ENCODE measurements at places on chromosomes 1 and 21.

GRCh38 chr1:16464917-16465625 lies 24.5 kb downstream of the NECAP2 start:
- DNase-seq, result no peak

- no peak for DNase-seq
Observed at GRCh38 chr1:153261281-153262069, 2.0 kb downstream of the LORICRIN start.

DNA sequence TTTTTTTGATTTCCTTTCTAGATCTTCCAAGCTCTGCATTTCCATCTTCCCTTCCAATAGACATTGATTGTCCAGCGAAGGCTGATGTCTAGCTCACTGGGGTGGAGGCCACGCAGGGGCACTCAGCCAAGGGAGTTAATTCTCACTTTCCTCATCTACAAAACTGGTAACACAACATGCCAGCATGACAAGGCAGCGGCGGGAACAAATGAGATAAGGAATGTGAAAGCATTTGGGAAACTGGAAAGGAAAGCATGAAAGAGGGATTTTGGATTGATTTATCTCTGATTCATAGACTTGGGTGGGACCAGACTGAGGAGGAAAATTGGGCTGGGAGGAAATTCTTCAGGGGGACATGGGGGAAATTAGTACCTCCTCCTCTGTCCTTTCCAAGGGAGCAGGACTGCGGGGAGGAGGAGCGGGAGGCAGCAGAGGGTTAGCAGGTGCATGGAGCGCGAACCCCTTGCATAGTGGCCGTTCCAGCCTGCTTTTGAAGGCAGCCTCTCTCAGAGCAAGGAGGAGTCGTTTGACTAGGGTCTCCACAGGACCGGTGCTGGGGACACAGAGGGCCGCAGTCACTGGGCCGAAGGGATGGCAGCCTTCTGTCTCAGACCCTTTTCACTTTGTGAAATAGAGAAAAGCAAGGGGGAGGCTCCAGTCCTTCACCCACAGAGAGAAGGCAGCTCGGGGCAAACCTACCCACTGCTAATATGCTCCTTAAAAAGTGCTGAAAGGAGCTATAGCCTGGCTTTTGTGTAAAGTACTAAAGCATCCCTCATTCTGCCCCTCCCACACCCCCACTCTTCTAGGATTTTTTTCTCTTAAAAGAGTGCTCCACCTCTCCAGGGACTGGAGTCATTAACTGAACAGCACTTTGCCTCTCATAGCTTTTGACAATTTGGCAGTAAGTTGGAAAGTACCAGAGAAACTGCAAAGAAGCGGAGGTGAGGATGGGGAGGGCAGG lies 89.2 kb downstream of the PLXNA2 start:
- DNase-seq, result no peak

DNA sequence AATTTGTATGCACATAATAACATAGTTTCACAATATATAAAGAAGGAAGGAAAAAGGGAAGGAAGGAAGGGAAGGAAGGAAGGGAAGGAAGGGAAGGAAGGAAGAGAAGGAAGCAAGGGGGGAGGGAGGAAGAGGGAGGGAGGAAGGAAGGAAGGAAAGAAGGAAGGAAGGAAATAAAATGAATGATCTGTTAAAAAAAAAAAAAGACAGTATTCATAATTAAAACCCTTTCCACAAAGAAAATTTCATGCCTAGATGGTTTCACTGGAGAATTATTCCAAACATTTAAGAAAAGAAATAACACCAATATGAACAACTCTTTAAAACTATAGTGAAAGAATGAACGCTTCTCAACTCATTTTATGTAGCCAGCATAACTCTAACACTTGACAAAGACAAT lies 44.8 kb downstream of the CDKN2C start:
- no peak for DNase-seq

- DNase-seq, result no peak
Observed at GRCh38 chr1:226825037-226825745, 45.2 kb upstream of the PSEN2 start.

- DNase-seq, result no peak
Observed at GRCh38 chr1:147913362-147913942, 10.9 kb downstream of the GJA8 start.

DNA sequence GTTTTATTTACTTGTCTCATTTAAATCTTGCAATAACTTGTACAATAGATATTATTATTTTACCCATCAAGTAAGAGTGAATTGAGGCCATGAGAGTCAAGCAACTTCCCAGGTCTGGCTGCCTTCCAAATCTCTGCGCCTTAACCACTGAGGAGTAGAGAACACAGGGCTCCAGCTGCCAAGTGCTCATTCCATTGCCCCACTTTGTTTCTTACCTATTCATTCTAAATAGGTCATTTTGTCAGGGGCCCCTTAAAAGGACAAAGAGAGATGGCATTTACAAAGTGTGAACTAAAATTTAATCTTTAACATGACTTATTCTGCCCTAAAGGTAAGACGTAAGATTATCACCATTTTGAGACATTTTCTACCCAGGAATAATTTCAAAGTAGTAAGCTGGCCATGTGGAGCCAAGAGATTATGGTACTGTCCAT lies 3.5 kb downstream of the PPP1R15B start:
- peak; percentile 67 for DNase-seq

GRCh38 chr1:47417170-47418044 lies 1.3 kb downstream of the FOXE3 start:
- DNase-seq, result no peak

- no peak for DNase-seq
Observed at GRCh38 chr1:81700728-81701470, 99.8 kb upstream of the ADGRL2 start.

DNA sequence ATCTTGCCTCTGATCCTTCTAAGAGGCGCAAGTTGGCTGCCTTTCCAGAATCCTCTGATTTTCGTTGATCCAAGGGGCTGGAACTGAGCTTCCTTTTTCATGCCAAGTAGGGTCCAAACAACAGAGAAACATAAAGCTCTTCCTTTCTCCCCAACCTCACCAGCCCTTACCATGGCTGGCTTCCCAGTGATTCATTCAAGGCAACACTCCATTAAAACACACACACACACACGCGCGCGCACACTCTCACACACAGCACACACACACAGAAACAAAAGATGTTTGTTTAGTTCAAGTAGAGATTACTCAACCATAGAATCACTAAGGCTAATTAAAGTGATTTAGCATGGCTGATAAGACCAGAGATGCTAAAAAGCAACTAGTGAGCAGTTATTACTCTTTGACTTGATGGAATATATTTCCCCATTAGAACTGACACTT lies 13.0 kb upstream of the GUCA2A start:
- DNase-seq, result peak; percentile 75

DNA sequence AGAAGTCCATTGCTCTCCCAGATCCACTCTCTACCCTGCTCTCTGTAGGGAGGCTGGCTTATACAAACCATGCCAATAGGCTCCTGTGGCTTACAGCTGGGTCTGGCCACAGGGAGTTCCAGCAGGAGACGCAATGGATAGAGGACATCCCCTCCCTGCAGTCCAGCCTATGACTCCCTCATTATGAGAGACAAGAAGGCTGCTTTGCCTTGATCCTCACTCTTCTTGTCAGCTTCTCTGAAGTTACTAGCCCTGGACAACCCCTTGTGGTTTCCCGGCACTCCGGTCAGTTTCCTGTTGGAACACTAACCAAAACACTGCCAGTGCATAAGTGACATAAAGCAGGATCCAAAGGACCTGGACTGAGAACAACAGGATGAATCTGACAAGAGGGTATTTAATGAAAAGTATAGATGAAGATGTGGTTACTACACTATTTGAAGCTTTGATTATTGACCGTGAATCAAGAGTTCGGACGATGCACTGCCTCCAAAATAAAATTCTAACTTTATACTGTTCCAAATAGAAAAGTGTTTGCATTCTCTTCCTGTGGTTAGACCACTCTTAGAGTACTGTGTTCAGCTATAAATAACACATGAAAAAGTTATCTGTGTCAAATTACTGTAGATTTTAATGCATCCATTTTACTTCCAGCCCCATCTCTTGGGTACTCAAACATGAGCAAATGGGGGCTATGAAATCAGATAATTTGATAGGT lies 32.7 kb upstream of the ZNF326 start:
- DNase-seq, result no peak

DNA sequence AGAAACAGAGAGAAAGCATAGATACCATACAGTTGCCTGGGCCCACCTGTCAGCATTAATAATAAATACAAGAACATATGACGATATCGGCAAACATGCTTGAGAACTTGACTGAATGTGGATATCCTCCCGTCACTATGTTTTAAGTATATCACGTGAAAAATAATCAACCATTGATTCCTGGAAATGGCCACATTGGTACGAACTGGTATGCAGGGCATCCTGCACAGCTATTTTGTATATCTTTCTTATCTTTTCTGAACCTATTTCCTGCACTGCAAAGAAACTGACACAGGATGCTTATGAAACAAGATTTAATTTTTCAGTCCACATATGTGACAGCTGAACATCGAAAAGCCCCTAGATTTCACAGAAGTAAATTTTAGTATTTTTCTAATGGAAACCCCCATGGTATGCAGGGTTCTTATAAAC lies 22.8 kb upstream of the RGS1 start:
- DNase-seq, result no peak

DNA sequence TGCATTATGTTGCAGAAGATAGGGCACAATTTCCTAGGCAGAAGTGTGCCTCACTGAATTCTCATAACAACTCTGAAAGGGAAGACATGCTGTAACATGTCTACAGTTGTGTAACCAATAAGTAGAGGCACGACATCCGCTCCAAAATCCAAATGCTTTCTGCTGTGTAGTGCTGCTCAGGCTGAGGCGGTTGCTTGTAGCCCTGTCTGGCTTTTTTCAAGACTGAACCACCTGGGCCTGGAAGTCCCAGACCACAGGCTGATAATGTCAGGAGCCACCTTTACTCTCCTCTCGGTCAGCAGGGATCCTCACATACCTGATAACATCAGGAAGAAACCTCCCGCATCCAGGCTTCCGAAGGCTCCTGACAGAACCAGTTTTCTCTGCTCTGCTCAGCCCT lies 10.9 kb downstream of the AKNAD1 start:
- no peak for DNase-seq

- no peak for DNase-seq
Observed at GRCh38 chr21:42806509-42807140, 72.7 kb downstream of the WDR4 start.

- no peak for DNase-seq
Observed at GRCh38 chr1:22126531-22126930, 16.4 kb downstream of the WNT4 start.

- no peak for DNase-seq
Observed at GRCh38 chr1:11913291-11913690, 12.9 kb downstream of the KIAA2013 start.

DNA sequence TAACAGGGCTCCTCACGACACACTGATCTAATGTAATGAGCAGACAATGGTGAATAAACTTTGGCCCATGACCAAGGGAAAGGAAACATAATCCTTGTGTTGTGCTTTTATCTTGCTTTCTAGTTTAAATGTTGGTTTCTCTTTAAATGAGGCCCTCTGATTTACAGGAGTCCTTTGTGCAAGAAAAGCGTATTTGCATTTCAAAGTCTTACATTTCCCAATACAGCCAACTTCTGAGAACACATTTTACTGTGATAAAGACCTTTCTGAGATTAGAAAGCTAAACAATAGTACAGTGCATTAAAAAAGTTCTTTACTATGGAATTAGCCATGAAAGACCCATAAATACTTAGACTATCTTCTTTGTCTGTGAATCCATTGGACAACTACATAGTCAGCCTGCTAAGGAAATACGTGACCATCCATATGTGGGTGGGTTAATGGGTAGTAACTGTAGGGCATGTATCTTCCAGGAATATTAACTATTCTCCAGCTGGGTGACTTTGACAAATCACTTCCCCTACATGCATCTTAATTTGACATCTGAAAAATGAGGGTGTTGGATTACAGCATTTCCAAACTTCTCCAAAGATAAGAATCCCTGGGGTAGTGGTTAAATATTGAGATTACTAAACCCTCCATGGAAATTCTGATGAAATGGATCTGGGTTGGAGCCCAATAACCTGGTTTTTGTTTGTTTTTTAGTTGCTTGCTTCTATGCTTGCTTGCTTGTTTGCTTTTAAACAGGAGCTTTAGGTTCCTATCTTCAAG lies 50.3 kb upstream of the USP1 start:
- no peak for DNase-seq

GRCh38 chr1:119160409-119160808 lies 20.0 kb upstream of the WARS2 start:
- DNase-seq, result no peak

- no peak for DNase-seq
Observed at GRCh38 chr1:51061231-51061918, 40.7 kb upstream of the C1orf185 start.

GRCh38 chr1:2130156-2130555 lies 64.4 kb downstream of the FAAP20 start:
- no peak for DNase-seq

DNA sequence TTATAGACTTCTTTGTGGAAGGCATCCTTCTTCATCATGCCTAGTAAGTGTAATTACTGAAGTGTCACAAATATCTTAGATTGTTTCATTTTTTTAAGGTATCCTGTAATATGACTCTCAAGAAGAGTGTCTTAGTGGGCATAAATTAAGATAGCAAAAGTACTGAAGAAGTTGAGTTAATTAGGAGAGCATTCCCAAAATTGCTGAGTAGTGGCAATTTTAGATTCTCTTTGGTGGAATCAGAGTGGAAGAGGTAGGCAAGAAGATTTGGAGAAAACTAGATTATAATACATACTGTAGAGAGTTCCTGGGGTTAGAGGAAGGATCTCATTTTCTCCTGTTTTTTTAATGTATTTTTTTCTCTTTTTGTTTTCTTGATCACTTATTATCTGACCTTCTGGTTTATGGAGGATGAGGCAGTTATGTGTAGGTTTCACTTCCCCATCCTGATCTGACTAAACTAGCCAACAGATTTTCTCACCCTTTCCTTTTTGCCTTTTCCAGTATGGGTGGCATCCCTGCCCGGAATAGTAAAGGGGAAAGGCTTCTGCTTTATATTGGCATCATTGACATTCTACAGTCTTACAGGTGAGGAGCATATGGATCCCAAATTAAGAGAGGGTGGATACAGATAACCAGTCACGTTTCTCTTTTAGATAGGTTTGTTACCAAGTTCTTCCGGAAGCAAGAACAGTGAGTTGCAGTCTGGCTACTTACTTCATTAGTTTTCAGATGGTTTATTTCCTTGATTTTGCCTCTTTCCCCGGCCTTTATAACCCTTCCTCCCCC lies 16.7 kb upstream of the PSMD4 start:
- no peak for DNase-seq

GRCh38 chr1:160866695-160867260 lies 4.1 kb upstream of the CD244 start:
- no peak for DNase-seq

DNA sequence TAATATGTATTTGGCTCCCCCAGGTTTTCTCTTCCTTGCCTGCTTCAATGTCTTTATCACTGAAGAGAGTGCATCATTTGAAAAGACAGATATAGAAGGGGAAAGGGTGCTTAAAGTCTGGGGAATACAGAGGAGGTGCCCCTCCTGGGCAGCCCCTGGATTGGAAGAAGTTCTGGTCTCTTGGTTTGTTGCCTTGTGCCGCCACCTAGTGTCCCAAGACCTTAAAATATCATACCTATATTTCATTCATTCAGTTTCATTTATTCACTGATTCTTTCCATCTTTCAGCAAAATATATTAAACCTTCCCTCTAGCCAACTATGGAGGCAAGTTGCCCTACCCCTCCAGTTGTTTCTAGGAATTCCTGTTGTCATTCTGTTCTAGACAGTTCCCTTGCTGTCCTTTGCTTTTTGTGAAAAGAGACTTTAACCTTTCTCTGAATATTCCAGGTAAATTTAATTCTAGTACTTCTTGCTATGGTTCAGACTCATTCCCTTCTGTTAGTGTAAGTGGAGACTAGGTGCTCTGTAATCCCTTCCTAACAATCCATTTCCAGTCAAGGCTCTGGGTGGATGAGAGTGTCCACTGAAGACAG lies 56.1 kb downstream of the MEF2D start:
- no peak for DNase-seq

All from HCEC 1CT (cell line).